HTR-8/SVneo (cell line): ENCODE measurements at places on chromosomes 6 and 20.

- DNase-seq, result no peak
Measured at GRCh38 chr6:137869549-137870307, 2.7 kb downstream of the TNFAIP3 start.

DNA sequence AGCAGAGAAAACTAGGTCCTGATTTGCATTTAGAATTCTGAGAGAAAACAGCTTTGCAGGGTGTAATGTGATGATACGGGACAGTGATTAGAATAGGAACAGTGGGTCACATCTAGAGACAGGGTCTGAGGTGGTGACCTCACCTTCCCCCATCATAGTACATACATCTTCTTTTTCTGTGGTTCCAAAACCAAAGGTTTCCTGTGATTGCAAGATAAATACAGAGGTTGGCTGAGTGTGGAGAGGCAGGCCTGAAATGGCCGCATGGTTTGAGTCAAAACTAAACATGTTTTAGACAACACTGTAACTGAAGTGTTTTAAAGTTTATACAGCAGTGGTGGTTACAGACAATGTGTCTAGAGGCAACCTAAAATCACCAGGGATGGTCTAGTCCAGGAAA is 10.4 kb upstream of the NT5DC1 start:
- no peak for DNase-seq

- no peak for DNase-seq
Measured at GRCh38 chr6:7173843-7174503, 66.2 kb downstream of the RREB1 start.

DNA sequence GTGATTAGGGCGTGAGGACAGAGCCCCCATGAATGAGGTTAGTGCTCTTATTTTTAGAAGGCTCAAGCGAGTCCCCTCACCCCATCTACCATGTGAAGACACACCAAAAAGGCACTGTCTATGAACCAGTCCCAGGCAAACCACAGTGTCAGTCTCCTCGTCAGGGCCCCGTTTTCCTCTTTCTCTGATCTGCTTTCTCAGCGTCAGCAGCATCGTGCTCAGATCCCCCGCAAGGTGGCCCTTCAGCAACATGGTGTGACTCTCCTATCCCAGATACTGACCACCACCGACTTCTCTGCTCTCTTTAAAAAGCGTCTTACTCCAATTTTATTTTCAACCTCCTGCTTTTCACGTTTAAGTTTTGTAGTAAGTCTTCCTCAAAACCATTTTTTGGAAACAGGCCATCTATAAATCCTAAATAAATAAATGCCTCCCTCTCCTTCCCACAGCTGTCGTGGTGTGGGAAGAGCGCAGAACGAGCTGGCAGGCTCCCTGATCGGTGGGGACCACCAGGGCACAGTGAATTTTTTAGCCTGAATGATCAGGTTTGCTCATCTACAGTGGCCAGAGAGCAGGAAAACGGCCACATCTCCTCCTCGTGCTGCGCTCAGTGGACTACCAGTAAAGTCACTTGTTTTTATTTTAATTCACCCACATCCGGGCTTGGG is 113.1 kb downstream of the BMP7 start:
- no peak for DNase-seq

- DNase-seq, result no peak
Measured at GRCh38 chr6:145258122-145258521, 477.2 kb downstream of the EPM2A start.

DNA sequence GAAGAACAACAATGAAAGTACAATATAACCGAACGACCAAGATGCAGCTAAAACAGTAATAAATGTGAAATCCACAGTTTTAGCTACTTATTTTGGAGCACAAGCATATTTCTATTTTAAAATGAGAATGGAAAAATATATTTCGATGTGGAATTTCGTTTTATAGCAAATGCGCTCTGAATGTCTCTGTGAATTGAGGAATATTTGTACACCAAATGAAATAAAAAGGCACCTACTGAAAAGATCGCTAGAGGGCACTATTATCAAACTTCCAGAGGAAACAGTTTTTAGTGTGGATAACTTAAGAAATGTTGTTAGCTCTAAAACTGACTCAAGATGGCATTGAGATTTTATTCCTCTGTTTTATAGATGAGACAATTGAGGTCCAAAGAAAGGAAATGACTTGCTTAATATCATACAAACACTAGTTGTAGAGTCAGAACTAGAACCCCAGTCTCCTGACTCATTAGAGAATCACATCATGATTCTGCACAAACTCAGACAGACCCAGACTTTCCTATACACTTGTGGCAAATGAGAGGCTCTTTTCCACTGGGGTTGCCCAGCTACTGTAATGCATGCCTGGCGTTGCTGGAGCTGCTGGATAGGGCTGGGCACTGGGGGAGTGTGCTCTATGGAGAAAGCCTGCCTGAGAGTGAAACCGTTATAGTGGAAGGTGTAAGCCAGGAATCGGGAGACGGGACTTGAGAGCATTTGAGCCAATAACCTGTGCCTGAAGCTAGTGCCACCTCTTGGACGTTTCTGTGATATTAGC is 51.9 kb downstream of the GCLC start:
- DNase-seq, result peak; percentile 53

DNA sequence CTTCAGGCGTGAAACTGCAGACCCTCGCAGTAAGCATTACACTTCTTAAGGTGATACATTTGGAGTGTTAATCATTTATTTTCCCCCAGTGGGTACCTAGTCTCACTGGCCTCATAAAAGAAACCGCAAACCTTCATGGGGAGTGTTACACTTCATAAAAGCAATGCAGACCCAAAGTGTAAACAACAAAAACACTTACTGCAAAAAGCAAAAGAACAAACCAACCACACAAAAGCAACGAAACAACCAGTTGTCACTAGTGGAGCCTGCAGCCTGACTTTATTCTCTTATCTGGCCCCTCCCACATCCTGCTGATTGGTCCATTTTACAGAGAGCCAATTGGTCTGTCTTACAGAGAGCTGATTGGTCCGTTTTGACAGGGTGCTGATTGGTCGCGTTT is 23.8 kb downstream of the LY86 start:
- DNase-seq, result no peak

DNA sequence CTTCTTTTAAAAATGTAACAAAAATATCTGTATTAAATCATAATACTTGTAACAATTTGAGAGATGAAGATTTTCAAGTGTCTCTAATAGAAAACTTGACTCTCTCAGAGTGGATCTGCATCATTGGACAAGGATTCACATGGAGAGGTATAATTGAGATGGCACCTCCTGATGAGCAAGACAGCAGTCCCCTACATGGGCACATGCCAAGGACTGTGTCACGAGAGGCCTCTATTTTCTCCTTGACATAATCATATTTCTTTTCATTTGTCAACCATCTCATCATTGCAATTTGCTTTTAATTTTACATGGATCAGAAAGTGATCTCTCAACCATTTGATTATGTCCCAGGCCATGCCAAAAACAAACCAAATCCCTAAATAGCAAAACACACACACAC is 206.8 kb upstream of the THEMIS start:
- no peak for DNase-seq

GRCh38 chr6:90025523-90026061 is 131.3 kb downstream of the GJA10 start:
- peak; percentile 36 for DNase-seq

- DNase-seq, result no peak
Measured at GRCh38 chr6:158856261-158856660, 37.1 kb upstream of the EZR start.

- DNase-seq, result no peak
Measured at GRCh38 chr6:39005774-39006173, 42.8 kb upstream of the GLP1R start.

DNA sequence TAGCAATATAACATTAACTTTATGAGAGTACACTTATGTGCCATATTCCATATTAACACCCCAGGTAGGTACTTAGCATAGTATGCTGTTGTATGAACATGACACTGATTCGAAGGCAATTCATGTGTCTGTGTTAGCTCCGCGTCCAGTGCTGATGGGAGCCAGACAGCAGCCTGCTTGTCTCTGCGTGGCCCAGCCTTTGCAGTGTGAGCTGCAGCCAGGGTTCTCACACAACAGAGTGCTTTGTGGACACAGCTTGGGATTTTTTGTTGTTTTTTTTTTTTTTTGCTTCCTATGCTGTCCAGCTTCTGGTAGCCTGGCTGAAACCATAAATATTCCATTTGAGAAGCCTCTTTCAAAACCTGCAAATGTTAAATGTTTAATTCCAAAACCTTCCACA is 350.9 kb downstream of the SMOC2 start:
- DNase-seq, result no peak

DNA sequence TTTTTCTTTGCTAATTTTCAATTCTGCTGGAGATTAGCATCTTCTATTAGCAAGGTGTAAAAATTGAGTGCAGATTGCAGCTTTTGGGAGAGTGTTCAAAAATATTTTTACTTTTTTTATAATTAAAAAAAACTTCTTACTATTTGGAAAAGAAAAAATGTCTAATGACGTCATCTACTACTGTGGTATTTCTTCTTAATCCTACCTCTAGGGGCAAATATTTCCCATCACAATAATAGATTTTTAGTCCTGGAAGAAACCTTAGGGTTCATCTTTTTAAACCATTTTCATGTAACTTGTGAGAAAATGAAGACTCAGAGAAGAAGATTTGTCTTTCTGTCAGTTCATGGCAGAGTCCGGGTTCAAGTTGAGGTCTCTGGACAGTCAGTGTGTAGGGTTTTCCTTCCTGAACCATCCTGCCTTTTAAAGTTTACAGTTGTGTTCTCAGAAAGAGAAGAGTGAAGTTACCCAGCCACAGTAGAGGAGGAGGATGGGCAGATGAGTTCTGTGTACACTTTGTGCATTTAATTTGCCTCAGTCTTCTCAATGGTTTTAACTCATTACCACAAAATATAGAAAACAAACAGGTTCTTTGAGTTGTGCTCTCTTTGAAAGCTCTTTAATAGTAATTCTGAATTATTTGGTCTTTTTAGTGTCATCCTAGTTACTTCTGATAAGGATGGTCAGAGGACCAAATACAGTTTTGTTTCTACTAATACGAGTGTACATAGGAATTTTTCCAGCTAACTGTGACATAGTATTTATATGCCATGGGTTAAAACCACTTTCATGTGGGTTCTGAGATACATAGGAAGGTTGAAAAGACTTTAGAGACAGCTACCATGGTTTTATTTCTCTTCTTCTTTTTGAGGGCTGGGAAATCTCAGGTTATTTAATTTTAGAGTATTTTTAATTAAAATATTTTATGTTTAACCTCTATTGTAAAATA is 184.7 kb downstream of the CDKAL1 start:
- no peak for DNase-seq

- DNase-seq, result no peak
Measured at GRCh38 chr6:36999061-36999750, 6.2 kb upstream of the FGD2 start.

- DNase-seq, result no peak
Measured at GRCh38 chr6:110357664-110358552, at the start of gene METTL24. Gene METTL24, minus strand, starts transcription at chr6:110358349. Its CDS starts 77 bp downstream, at chr6:110358272.

DNA sequence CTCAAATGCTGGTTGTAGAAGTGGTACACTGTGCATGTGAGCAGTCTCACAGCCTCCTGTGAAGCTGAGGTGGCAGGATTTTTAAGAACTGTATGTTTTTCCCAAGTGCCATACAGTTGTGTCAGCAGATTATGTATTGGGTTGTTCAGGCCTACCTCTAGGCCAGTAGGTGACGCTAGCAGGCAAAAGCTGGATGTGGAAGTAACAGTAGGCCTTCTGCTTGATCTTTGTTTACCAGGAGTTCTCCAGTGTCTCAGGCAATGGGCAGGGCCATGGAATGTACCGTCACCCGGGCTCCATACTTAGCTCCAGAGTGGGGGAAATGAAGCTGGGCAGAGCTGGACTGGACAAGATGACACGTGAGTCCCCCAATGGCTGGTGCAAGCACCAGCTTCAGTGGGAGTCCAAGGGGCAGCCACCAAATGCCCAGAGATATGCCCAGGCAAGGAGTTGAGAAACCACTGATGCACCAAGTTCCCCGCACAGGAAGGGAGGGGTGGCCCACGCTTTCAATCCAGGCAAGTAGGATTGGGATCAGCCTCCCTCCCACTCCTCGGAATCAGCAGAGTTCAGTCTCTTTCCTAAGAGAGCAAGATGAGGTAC is 289.7 kb downstream of the HTR1B start:
- no peak for DNase-seq

DNA sequence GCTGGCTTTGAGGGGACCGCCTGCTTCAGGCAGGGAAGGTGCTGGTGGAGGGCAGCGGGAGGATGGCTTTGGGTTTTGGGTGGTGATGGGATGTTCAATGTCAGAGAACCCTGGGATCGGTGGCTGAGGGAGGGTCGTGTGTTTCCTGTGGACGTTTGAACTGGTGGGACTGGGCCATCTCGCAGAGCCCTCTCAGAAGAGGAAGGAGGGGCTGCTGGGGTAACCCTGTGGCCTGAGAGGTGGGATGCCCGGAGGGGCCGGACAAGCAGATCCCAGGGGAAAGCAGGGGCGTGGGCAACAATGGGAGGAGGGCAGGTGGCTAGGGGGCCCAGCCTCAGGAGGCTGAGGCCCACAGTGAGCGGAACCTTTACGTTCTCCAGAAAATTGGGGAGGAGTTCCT is 34.9 kb downstream of the PYGB start:
- DNase-seq, result no peak

GRCh38 chr6:53924821-53925422 is 130.1 kb downstream of the LRRC1 start:
- DNase-seq, result no peak

DNA sequence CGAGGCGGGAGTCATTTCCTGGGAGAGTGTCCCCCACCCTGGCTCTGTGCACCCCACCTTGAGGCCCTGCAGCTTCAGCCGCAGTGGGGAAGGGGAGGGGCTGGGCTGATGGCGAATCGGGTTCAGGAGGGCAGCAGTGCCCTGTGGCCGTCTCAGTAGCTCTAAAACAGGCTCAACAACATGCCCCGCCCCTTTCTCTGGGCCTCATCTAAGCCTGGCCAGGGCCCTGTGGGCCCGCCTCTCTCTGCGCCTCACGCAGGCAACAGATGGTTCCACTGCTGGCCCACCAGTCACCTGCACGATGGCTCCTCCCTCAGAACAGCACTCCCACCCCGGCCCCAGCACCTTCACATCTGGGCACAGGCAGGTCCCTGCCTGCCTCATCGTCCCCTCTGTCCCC is 30.2 kb downstream of the CHRNA4 start:
- DNase-seq, result no peak

- DNase-seq, result no peak
Measured at GRCh38 chr6:10449751-10450150, 34.9 kb upstream of the TFAP2A start.
